ENCODE measurements at places on chromosomes 1 and 21.

GRCh38 chr1:12518931-12519692, 98.9 kb downstream of the DHRS3 start:
- no peak for DNase-seq

DNA sequence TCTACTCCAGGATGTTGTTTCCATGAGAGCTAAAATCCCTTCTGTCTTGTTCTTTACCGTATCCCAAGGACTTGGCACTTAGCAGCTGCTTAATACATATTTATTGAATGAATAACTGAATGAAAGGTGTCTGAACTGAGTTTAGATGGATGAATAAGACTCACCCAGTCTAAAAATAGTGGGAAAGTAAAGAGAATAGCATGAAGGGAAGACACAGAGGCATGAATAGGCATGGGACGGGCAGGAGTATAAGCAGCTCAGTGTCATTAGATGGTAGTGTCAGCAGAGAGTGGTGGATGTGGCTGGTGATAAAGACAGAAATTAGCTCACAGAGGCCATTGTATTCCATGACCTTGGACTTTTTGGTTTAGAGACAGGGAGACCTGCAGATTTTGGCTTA, 9.2 kb downstream of the IL12RB2 start:
- DNase-seq = no peak

- DNase-seq = no peak
Measured at GRCh38 chr21:16492892-16493291, 763.1 kb downstream of the USP25 start.

GRCh38 chr1:82979593-82980236, 1019.2 kb downstream of the TTLL7 start:
- no peak for DNase-seq

- peak; percentile 77 for DNase-seq
Measured at GRCh38 chr1:45205910-45206721, at the start of gene ZSWIM5. TSS of gene ZSWIM5 (minus strand) at chr1:45206605. CDS start at chr1:45206350, 255 bp downstream.

- DNase-seq = no peak
Measured at GRCh38 chr1:109391626-109392025, 6.1 kb downstream of the SORT1 start.

- no peak for DNase-seq
Measured at GRCh38 chr1:203954788-203955552, 93.6 kb downstream of the SNRPE start.

DNA sequence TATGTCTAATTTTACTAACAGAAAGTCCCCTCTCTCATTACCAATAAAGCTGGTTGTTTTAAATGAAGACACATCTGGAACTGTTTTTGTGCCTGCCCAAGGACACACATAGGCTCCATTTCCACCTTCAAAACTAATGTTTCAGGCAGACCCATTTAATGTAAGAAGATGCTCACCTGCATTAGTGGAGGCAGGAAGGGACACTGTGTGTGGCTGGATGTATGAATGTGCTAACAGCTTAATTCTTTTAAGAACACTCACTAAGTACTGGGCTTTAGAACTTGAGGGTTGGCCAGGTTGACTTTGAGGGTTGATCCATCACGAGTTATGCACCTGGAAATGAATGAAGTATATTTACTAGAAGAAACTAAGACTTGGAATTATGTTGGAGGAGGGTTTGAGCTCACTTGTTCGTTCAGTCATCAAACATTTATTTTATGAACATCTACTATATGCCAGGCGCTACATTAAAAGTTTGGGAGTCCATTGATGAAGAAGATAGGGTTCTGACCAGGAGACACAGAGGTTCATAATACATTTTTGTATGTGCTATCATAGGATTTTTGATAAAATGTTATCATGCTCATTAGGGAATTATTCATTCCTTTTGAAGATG, 5.4 kb downstream of the JUN start:
- no peak for DNase-seq
